ENCODE measurements at places on chromosomes 1 and 21.

GRCh38 chr1:87230501-87230900 lies 98.2 kb upstream of the LMO4 start:
- no peak for DNase-seq

DNA sequence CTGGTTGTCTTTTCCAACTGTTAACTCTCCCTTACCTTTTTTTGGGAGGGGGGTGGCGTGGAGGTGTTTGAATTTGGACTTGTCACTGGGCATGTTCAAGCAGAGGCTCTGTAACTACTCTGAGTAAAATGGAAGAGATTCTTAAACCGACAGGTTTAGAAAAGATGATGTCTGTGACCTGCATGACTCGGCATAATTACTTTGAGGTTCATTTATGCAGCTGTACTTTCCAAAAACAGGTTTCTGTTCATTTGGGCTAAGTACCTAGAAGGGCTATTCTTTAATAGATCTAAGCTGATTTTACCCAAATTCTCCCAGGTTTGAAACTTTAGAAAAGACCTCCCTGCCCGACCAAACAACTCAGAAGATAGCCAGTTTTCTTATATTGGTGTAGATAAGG lies 80.3 kb downstream of the SLC35A3 start:
- no peak for DNase-seq

GRCh38 chr1:186086583-186086982 lies 288.5 kb downstream of the TPR start:
- no peak for DNase-seq

DNA sequence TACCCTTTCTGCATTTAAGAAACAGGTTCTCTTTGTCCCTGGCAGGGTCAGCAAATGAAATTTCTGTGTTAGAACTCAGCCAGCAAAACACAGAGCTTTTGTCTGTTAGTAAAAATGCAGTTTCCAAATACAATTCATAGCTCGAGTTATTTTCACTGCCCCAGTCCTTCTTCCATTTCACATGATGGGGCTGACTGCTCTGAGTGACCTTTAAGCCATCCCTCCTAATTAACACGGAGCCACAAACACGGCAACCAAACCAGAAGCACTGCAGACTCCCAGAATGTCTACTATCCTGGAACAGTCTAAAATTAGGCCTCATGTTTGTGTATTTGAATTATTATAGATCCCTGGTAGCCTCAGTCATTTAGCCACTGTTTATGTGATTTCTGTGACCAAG lies 99.1 kb upstream of the RGS4 start:
- DNase-seq: no peak

Data from activated naive CD4-positive, alpha-beta T cell treated with anti-CD3 and anti-CD28 coated beads, Interleukin-2, amount 50 U/mL, for 72 hours (primary cell).